ENCODE measurements at places on chromosomes 12 and 14.

DNA sequence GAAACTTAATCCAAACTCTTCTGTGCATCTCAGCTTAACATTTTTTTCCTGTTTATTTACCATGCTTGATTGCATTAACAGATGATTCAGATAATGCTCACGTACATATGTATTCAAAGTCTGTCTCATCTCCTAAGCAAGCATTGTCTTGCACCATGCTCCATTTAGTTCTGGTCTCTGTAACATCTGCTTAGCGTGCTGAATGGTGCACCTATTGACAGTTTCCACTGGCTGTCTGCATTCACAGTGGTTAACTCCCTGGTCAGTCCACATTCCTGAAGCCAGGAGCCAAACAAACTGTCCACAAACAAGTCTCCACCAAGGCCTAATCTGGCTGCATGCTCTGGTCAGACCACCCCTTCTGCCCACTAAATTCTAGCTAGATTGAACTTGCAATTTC lies 83.9 kb downstream of the KNTC1 start:
- no peak for DNase-seq

DNA sequence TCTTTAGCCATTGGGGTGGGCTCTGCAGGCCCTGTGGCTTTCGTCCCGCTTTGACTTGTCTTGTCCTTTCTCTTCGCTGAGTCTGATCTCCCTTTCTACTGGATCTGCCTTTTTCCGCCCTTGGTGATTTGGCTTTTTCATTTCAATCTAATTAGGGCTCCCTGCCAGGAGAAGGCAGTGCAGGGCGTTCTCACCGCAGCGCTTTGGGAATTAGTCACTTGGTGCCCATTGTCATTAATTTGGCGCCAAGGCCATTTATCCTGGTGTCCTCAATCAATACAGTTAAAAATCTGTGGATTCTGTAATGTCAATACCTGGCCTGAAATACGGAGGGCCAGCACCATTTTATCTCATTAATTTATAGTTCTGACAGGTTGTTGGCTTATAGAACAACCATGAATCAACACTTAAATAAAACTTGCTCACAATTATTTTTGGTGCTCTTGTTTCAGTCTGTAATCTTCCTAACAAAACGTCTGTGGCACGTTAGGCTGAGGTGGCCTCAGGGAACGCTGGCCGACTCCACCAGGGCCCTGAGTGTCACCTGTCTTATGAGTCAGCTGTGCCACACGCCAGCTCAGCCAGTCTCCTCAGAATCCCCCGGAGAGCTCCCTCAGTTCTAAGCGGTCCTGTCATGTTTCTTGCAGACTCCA lies 115.7 kb downstream of the BEGAIN start:
- DNase-seq, result no peak

DNA sequence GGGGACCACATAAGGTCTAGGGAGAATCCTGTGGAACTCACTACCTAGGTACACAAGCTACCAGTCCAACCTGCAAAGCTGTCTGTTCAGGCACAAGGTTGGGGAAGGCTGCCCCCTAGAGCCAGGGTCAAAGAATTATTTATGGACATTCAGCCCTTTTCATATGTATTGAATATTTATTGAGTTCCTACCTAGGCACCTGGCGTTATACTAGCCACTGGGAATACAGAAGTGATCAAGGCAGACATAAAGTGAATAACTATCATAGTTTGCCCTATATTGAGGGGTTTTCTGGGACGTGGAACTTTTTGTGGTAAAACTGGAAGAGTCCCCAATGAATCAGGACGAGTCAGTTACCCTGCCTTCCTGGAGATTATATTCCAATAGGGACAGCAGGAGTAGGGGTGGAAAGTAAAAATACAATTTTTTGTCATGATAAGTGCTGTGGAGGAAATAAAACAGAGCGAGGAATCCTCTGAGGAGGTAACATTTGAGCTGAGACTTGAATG lies 5.8 kb upstream of the SLC48A1 start:
- DNase-seq, result peak; percentile 81

DNA sequence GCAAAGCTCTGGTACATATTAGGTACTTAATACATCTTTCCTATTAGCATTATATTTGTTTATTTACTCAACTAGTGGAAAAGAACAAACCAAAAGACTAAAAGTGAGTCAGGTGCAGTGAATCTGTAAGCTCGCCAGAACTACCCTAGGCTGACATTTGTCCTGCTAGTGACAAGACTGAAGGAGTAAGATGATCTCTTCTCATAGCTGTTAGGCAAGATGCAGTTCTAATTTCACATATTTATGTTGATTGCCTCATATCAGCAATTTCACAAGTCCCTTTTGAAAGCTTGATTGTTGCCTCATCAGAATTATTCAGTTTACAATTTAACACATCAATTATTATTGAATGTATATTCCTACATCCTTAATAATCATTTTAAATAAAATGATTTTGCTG lies 293.0 kb upstream of the NAV3 start:
- DNase-seq, result no peak

DNA sequence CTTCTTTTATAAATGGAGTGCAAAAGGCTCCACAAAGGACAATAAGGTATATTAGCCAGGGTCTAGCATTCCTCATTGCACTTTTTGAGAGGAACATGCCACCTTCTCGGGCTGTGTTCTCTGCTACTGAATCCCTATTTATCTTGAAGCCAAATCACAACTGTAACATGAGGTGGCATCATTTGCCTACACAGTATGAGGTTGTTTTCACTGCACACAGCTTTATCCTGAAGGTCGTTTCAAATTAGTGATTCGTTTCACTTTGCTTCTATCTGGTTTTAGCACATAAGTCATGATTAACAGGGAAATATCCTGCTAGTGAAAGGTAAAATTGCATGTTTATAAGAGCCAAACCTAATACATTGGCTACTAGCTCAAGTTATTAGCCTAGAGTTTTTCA lies 153.8 kb downstream of the SLC35F4 start:
- no peak for DNase-seq

GRCh38 chr12:46152456-46152855 lies 116.4 kb downstream of the SLC38A1 start:
- no peak for DNase-seq

- DNase-seq, result no peak
Measured at GRCh38 chr14:56129933-56130332, 11.7 kb downstream of the PELI2 start.

- DNase-seq, result no peak
Measured at GRCh38 chr12:132248453-132249167, 80.8 kb downstream of the GALNT9 start.

DNA sequence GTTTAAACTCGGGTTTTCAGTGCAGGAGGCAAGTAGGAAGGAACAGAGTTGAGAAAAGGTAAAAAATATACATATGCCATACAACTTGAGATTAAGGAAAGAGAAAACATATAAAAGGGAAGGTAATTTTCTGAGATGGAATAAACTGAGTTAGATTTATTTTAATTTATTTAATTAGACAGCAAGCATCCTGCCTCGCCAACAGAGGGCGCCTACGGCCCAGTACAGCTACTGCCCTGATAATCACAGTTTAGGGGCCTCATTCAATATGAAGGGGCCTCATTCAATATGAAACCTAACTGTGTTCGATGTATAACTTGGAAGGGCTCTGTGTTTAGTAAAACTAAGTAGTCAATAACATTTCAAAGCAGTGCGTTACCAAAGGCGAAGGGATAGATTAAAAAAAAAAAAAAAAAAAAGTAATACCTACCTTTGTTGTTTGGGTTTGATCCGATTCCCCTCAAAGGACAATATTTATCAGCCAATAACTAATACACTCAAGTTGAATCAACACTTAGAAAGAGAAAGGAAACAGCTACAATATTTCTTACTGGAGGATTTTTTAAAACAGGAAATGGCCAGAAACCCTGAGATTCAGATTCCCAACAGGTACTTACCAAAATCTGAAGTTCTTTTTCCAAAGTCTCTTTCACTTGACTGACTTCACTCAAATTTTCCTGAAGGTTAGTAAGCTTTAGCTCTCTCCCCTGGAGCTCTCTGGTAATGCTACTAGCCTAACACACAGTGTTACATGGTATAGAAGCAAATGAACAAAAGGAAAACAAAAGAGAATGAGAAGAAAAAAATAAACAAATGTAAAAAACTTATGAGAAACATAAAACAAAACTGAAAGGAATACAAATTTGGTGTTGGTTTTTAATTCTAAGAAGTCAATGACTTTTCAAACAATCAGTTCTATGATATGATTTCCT lies 70.0 kb upstream of the VPS33A start:
- DNase-seq, result peak; percentile 57

GRCh38 chr12:67759829-67760228 lies 111.3 kb downstream of the DYRK2 start:
- DNase-seq, result peak; percentile 38

DNA sequence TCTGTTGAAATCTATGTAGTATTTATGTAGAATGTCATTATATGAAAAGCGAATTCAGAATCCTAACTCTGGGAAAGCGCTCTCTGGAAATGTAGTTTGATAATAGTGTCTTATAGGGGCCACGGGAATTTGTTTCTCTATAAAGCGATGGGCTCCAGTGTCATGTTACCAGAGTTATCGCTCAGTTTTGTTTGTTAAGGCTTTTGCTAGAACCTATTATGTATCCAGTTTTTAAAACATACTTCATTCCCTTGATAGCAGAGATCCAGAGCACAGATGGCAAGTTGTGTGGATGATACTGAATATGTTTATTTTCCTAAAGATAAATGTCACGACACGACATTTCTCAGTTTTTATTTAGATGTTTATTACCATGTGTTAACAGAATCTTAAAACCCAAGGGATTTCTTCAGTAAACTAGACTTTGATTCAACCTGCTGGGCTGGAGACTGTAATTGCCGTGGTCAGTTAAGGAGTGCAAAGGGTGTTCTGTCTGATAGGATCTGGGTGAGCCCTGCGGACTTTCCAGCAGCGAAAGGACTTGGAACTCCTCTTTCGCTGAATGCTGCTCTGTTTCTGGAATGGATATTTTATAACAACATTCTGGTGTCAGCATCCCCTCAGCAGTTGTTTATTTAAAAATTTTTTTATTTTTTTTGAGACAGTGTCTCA lies 1.7 kb upstream of the DNAH10 start:
- DNase-seq, result no peak

GRCh38 chr12:72753571-72753970 lies 481.4 kb downstream of the TRHDE start:
- no peak for DNase-seq

DNA sequence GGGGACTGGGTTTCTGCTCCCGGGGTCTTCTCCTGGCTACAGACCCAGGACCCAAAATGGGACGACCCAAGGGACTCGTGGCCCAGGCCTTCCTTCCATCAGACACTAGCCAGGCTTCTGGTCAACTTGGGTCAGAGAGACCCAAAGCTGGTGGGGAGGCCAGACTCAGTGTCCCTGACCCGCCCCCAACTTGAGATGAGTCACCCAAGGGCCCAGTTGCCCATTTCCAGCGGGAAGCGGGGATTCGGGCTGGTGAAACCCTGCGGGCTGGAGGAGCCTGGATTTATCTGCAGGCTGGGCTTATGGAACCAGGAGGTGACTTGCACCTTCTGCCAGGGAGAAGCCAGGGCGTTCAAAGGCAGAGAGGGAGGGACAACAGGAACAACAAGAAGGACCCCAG lies 81.5 kb downstream of the RFLNA start:
- no peak for DNase-seq

DNA sequence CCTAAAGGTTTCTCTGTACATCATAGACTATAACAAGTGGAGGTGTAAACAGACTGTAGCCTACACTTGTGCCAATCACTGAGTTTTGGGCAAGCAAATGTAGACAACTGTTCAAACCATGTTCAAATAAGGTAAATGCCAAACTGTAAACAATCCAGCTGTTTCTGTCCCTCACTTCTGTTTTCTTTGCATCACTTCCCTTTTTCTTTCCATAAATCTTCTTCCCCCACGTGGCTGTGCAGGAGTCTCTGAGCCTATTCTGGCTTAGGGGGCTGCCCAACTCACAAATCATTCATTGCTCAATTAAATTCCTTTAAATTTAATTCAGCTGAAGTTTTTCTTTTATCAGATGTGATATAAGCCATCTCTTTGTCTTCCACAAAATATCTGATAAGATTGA lies 65.1 kb upstream of the CPM start:
- no peak for DNase-seq

DNA sequence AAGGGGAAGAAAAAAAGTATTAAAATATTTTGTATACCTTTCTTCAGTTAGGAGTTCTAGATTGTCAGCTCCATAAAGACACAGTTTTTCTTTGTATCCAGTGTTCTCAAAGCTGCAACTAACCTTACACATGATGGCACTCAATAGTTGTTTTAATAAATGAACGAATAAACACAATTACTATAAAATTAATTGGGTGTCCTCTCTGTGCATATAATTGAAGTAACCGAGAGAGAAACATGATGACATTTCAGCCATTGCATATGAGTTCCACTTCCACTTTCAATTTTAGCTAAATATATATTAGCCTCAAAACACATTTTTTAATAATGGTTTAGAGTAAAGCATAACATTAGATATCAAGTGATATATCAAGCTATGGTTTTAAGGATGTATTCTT lies 671.2 kb downstream of the LRFN5 start:
- no peak for DNase-seq

- no peak for DNase-seq
Measured at GRCh38 chr12:65500091-65500900, 221.8 kb downstream of the MSRB3 start.

DNA sequence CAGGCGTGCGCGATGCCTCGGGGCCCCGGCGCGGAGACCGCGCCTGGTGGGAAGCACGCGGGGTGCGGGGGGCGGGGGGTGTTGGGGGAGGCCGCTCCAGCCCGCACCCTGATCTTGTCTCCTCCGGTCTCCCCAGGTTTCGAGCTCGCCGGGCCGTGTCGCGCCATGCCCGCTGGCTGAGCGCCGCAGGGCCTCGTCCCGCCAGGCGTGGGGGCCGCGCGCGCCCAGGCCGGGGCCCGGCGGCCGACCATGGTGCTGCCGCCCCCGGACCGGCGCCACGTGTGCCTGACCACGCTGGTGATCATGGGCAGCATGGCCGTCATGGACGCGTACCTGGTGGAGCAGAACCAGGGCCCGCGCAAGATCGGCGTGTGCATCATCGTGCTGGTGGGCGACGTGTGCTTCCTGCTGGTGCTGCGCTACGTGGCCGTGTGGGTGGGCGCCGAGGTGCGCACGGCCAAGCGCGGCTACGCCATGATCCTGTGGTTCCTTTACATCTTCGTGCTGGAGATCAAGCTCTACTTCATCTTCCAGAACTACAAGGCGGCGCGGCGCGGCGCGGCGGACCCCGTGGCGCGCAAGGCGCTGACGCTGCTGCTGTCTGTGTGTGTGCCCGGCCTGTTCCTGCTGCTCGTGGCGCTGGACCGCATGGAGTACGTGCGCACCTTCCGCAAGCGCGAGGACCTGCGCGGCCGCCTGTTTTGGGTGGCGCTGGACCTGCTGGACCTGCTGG lies 2.4 kb downstream of the TMEM121 start:
- DNase-seq, result peak; percentile 78

DNA sequence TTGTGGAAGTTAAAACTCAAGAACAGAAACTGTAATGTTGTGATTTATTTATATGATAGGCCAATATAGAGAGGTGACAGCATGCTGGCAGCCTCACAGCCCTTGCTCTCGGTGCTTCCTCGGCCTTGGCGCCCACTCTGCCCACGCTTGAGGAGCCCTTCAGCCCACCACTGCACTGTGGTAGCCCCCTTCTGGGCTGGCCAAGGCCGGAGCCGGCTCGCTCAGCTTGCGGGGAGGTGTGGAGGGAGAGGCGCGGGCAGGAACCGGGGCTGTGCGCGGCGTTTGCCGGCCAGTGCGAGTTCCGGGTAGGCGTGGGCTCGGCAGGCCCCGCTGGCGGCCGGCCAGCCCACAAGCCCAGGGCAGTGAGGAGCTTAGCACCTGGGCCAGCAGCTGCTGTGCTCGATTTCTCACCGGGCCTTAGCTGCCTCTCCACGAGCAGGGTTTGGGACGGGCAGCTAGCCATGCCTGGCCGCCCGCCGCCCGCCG lies 65.8 kb upstream of the SLC8A3 start:
- DNase-seq, result no peak
